ENCODE measurements at places on chromosomes 16 and 17.

DNA sequence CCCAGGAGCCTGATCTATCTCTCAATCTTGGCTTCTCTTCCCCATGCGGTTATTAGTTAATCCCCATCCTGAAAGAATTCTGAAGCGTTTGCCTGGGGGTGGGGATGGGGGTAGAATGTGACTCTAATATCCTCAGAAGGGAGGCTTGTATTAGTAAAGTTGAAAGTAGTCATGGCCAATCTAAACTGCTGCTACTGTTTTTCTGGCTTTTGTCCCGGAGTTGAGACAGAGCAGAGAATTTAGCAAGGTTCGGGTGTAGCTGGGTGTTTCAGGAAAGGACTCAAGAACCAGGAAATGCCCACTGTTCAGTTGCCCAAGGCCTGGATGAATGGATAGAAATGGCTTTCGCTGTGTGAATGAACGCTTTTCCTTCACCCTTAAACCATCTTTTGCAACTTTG is 17.6 kb upstream of the ITGAM start:
- no peak for DNase-seq

DNA sequence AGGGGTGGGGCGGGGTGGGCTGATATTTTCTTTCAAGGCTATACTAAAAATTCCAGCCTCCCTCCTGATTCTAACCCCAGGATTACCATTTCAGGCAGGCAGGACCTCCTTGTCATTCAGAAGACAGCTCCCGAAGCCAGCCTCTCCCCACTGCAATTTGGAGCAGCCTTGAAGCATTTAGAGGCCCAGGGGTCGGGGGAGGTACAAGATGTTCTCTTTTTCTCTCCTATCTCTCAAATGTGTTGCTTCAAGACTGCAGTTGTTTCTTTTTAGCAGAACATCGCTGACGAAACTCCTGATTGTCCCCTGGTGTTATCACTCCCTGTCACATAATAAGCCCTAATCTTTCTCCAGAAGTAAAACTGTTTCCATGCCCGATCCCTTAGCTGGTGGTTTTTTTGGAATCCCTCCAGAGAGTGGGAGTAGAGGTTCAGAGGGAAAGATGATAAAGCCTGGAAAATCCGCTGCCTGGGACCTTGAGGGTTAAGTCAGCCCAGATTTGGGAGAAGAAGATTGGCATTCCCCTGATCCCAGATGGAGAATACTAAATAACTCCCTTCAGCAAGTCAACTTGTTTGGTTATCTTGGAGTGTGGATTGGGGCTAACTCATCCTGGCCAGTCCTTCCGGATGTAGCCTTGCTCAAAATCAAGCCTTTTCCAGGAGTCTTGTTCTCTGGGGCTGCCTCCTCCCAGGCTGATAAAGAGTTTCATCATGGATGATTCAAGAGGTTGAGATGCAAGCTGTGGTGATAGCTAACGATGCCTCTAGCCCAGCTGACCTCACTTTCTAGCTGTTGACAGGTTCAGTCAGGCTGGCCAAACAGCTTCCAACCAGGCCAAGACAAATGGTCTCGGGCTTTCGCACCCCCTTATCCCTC is 71.3 kb downstream of the SOX9 start:
- no peak for DNase-seq

DNA sequence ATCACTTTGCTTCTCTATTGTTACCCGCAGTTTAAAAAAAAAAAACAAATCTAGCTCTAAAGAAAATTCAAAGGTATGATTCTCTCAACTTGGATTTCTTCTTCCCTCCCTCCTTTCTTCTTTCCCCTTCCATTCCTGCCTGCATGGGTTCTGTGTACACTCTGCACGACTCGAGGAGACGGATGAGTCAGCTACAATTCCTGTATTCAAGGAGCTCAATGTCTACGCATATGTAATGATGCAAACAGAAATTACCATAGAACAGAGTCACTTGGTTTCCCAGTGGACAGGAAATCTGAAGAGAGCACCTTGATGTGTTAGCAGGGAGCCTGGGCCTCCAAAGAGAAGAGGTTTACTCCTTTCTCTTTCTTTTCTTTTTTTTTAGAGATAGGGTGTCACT is 92.3 kb downstream of the VPS53 start:
- DNase-seq: no peak

DNA sequence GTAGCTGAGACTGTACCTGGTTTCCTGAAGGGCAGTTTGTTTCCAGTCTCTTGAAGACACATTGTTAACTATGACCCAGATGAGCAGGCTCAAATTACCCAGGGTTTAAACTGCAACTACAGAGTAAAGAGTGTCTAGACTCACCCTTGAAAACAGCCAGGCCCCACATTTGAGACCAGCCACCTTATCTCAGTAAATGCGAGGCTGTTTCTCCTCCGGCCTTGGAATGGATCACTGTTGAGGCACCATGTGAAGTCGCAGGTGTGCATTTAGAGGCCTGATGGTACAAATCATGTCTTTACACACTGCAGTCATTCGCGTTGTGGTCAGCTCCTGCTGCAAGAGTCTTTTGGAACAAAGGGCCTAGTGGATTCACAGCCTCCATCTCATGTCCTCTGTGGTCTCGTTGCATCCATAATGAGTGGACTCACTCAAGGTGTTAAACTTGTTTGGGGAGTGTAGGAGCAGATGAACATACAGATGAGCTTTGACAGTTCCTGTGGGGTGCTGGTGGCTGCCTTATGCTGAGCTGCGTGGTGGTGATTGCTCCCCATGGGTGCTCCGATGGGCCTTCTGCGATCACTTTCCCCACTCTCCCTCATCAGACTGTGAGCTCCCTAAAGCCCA is 18.5 kb upstream of the N4BP1 start:
- DNase-seq: no peak

GRCh38 chr16:67796099-67796718 is 10.2 kb downstream of the RANBP10 start:
- no peak for DNase-seq

DNA sequence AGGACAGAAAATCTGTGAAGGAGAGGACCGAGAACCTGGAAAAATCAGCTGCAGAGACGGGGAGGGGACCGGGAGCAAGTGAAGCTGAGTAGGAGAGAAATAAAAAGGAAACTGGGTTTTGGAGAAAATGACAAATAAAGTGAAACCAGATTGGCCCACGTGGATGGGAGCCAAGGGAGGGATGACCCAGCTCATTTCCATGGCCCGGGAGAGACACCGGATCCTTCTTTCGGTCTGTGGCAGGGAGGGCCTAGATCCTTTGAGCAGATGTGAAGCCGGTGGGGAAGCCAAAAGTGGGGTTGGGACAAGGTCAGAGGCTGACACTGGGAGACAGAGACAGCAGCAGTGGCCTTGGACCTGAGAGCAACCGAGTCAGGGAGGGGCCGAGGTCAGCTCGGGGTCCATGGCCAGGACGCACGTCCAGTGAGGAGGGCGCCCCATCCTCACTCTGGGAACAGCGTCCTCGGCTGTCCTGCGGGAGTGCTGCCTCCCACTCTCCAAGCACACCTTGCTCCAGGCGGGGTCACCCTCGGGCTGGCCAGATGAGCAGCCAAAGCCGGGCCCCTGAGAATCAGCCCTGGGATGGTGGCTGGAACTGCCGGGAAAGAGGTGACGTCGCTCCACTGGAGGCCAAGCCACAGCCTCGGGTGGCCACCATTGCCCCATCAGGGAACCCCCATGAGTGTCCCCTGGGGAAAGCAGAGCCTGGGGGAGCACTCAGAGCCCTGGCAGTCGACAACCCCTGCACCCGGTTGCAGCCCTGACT is 50.8 kb upstream of the CDR2 start:
- DNase-seq: no peak

GRCh38 chr16:76577003-76577402 is 299.8 kb downstream of the CNTNAP4 start:
- no peak for DNase-seq

- DNase-seq: no peak
Observed at GRCh38 chr17:58285422-58285810, 4.7 kb upstream of the MPO start.

DNA sequence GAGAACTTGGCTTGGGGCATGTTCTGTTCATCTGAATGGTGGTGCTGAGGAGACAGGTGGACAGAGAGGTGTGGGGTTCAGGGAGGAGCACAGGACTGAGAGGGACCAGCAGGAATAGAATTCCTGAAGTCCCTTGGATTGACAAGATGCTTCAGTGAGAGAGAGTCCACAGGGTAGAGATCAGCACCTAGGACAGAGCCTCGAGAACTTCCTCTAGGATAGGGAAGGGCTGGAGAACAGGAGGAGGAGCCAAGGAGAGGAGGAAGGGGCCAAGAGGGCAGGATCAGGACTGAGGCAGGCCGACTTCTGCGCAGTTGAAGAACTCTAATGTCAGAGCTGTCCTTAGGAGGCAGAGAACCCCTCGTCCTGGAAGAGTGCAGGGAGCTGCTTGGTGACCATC is 138.4 kb downstream of the PRKCB start:
- no peak for DNase-seq

GRCh38 chr17:80887639-80888175 is 103.9 kb upstream of the CHMP6 start:
- no peak for DNase-seq

DNA sequence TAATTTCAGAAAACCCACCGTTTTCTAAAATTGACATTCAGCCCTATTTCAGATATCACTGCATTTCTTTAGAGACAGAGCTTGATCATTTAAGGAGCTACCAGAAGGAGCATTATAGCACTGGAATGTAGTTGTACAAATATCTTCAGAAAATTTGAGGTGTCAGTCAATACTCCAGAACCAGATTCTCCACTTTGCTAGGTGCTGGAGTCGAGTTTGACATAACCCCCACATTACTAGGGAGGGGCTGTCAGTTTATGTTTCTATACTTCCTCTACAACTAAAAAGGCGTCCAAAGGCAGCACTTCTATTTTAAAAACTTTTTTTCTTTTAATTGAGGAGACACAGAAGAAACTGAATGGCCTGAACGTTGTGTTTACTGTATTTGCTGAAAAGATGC is 892 bp upstream of the KIAA0513 start:
- no peak for DNase-seq

DNA sequence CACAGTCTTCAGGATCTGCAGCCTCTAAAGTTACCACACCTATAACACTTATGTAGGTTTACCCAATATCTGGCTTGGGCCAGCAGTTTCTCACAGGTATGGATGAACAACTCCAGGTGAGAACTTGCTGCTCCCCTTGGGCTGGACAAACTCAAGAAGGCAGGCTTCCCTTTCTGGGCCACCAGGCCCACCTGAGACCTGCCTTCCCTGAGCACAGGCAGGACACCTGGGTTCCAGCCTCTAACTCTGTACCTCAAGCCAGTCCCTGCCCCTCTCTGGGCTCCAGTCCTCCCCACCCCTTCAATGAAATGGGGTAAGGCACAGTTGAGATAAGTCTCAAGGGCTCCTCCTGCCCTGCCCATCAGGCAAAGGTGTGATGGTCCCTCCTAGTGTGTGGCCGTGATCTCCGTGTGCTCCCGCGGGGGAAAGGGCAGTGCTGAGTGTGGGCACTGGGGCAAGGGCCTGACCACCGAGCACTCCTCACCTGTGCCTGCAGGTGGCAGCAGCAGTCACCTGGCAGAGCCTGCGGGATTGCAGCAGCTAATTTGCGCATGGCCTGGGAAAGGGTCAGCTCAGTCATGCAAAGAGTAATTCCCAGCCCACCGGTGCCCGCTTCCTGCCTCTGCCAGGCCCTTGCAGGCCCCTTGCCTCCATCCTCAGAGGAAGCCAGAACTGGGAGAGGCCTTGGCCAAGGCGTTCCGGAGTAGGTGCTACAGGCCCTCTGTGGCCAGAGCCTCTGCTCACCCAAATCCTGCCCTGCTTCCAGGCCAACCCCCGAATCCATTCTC is 28.2 kb upstream of the ADGRG1 start:
- peak; percentile 17 for DNase-seq

GRCh38 chr17:10121971-10122707 is 76.3 kb downstream of the GAS7 start:
- DNase-seq: peak; percentile 42

GRCh38 chr17:15240644-15241043 is 24.5 kb downstream of the PMP22 start:
- DNase-seq: no peak

DNA sequence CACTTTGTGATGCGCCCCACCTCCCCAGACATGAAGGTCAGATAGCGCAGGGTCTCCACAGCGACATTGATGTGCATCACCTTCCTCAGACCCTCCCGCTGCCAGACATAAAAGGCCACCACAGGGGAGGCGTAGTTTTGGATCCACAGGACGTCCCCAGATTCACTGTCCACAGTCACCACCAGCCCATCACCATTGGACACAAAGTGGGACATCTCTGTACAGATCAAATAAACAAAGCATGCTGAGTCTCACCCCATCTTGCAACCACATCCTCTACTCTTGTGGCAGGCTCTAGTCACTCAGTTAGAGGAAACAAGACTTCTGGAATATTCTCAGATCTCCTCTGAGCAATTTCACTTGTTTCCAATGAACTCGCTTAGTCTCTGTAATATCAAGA is 46.3 kb upstream of the ICAM2 start:
- peak; percentile 29 for DNase-seq

DNA sequence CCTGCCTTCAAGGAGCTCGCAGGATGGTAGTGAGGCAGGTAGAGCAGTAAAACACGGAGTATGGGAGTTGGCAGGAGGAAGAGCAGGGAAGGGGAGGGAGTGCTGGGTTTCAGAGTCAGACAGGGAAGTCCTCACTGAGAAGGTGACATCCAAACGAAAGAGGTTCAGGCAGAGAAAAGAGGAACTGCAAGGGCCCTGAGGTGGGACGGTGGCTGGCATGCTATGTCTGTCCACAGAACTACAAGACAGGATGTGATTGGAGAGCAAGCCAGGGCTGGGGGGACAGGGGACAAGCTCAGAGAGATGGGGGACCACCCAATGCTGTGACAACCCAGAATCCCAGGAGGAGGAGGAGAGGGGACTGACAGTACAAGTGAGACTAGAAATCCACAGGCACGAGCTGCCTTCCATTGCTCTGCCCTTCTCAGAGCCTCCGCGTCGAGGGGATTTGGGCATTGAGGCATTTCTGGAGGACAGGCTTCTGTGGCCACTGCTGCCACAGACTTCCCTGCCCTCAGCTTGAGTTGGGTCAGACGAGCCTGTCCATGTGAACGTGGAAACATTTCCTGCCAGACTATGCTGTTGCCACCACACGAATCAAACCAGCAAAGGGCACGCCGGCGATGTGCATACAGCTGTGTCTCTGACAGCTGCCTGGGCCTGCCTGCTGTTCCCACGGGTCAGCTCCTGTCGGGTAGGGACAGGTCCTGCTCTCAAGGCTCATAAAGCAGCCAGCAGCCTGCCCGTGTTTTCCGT is 100.1 kb downstream of the RAB11FIP4 start:
- peak; percentile 16 for DNase-seq

DNA sequence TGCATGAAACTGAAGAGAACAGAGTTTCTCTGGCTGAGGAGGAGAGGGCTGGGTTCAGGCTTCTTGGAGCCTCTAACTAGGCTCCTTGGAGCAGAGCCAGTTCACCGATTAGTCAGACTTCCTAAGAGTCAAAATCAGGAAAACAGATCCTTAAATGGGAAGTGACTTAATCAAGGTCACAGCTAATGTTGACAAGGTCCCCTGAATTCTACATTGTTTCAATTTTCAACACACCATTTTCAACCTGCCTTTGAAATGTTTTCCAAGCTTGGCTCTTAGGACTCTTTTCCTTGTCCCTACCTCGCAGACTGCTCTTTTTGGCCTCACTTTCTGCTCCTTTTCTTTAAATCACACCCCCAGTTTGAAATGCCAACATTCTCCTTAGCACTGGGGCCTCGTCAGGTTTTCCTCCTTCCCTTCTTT is 16.3 kb downstream of the MYL4 start:
- no peak for DNase-seq
